GM04504 (cell line): ENCODE measurements at places on chromosomes 13 and 19.

- no peak for DNase-seq
Observed at GRCh38 chr19:7132054-7132453, 62.6 kb downstream of the ZNF557 start.

GRCh38 chr13:84978851-84979250 is 820.4 kb downstream of the SLITRK6 start:
- no peak for DNase-seq

GRCh38 chr19:17234911-17235299 is 8.9 kb downstream of the OCEL1 start:
- no peak for DNase-seq

DNA sequence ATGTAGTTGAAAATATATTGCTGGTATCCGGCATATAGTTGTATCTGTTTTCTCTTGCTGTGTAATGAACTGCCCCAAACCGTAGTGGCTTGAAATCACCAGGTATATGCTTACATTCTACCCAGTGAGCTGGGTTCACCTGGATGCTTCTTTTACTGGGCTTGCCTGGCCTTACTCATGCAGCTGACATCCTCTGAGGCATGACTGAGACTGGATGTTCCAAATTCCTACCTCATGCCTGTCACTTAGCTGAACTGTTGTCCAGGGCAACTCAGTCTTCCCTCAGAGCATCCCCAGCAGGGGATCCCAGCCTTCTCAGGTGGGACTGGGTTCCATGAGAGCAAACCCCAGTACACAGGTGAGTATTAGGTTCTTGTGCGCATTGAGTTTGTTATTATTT is 66.8 kb downstream of the IFT88 start:
- DNase-seq: no peak

DNA sequence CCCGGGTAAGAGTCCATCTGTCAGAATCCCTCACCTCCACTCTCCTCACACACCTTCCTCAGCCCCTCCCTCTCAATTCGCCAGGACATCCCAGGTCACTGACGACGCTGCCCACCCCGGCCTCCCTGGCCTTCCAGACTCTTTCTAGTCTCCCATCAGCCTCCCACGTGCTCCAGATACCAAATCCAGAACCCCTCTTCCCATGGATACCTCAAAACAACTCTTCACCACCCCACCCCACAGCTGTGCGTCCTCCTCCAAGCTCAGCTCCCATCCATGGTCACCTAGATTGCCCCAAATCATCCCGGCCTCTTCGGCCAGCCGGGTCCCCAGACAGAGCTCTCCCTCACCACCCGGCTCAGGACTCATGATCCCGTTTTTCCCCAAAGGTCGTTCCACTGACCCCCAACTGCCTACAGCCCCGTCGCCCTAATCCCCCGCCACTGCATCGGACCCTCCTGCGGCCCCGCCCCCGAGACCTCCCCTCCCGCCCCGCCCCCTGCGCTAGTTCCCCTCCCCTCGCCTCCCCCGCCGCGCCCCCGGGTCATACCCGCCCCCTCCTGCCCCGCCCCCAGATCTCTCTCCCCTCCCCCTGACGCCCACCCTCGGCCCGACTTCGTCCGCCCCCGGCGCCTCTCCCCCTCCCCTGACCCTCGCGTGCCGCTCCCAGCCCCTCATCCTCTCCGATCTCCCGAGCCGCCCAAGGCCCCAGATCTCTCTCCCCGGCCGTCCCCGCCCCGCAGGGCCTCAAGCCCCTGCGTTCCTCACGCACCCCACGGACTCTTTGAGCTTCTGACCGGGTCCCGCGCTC is 546 bp downstream of the UBXN6 start:
- peak; percentile 21 for DNase-seq

- DNase-seq: no peak
Observed at GRCh38 chr13:31385540-31385939, 185.8 kb downstream of the B3GLCT start.

DNA sequence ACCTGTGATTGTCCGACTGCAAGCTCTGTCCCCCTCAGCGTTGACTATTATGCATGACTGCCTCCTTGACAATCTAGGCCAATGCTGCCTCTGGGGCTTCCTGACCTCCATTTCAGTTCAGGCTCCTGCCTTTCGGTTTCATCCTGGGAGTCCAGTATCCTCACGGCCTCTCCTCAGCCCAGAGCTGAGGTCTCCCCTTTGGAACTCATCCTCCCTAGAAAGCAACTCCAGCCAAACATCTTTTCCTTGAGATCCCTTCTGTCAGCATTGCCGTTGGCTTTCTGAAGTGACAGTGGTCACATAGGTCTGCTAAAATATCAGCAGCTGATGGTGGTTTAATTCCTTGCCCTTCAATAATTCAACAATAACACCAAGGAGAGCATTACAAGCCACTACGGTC is 519.1 kb upstream of the NBEA start:
- DNase-seq: no peak

DNA sequence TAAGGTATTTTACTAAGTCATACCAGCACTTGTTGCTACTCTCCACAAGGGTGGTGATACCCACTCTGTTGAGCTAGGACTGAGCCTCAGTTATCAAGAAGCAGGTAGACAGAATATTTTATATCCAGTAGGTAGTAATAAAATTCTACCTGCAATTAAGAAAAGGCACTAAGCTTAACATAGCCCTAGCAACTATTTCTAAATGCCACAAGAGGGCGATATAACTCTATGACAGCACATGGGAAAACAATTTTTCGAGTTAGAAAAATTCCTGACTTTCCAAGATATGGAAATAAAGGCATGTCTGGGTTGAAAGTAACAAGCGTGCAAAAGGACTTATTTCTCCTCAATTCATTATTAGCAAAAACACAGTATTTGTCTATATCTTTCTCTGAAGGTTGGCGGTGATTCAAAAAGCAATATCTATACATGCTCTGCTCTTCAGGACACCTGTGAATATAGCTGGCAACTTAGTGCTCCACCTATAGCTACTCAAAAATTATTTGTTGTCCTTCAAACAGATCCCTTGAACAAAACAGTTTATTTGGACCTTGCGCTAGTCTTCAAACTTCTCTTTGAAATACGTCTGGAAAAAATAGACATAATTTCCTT is 14.7 kb downstream of the CCDC169 start:
- no peak for DNase-seq

GRCh38 chr19:3145909-3146676 is 10.3 kb downstream of the GNA15 start:
- no peak for DNase-seq

DNA sequence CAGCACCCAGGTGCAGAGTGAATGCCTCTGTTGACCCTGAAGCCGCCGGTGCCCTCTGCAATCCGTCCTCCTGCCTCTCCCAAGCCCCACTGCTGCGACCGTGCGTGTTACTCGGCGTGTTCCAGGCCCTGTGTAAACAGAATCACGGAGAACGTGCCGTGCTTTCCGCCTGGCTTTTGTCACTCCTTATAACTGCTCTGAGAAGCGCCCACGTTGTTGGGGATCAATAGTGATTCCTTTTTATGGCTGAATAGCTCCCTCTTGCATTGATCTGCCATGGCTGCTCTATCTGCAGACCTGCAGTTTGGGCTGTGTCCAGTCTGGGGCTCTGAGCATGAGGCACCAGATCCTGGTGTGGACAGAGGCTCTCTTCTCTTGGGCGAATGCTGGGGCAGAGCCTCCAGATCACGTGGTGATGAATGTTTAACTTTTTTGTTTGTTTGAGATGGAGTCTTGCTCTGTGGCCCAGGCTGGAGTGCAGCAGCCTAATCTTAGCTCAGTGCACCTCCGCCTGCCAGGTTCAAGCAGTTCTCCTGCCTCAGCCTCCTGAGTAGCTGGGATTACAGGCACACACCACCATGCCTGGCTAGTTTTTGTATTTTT is 15.8 kb downstream of the ADPRHL1 start:
- DNase-seq: no peak

- DNase-seq: no peak
Observed at GRCh38 chr19:51398096-51398704, 7.8 kb upstream of the C19orf84 start.

GRCh38 chr13:80177327-80177726 is 163.6 kb downstream of the SPRY2 start:
- no peak for DNase-seq

GRCh38 chr13:80376554-80376953 is 35.6 kb upstream of the SPRY2 start:
- DNase-seq: no peak

GRCh38 chr13:79359064-79359463 is 47.0 kb downstream of the RBM26 start:
- DNase-seq: no peak

GRCh38 chr19:35313587-35313986 is 15.4 kb upstream of the CD22 start:
- DNase-seq: no peak

DNA sequence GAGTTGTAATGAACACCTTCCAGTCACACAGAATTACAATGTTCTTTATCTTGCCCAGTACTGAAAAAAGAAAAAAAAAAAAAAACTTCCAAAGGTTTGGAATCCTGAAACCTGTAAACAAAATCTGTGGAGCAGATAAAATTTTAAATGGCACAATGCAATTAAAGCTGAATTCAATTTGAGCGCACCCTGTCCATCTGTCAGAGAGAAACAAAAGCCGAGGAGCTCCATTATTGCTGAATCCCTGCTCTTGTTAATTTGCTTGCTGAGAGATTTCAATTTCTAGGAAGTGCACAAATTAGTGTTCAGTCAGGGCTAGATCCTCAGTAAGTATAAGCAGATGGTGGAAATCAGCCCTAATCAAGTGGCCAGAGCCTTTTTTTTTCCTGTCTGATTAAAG is 65.2 kb downstream of the DACH1 start:
- DNase-seq: no peak

DNA sequence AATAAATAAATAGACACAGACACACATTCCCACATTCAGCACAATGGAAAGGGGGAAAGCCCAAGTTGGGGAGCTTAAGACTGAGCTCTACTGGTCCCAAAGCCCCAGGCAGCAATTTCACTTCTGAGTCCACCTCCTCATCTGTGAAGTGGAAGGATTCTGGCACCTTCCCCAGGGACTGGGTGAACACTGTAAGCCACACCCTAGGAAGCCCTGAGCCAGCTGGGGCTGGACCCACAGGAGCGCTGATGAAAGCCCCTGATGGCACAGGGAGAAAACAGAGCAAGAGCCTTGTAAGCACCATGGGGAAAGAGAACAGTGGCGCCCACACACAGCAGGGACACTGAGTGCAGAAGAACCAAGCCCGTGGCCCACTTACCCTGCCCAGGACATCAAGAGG is 37.8 kb downstream of the EPS15L1 start:
- DNase-seq: no peak

GRCh38 chr13:90552702-90553101 is 794.8 kb upstream of the MIR17HG start:
- no peak for DNase-seq

GRCh38 chr13:28631801-28632200 is 27.1 kb upstream of the POMP start:
- no peak for DNase-seq

DNA sequence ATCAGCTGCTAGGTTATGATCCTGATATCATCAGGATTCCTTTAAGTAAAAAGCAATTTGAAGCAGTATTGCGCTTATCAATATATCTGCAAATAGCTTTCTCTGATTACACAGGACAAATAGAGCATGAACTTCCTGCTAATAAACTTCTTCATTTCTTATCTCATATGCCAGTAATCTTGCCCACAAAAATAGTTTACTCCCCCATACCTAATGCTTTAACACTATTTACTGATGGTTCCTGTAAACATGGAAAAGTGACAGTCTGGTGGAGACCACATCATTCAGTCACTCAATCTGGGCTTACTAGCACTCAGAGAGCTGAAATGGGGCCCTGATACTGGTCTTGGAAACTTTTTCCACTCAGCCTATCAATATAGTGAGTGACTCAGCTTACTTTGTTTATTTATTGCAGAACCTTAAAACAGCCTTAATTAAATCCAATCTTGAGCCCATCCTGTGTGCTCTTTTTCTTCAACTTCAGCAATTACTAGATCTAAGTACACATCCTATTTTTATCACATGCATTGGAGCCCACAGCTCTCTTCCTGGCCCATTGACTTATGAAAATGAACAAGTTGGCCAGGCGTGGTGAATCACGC is 1464.3 kb downstream of the UQCRFS1 start:
- no peak for DNase-seq

- no peak for DNase-seq
Observed at GRCh38 chr19:17778251-17778967, 16.5 kb upstream of the B3GNT3 start.

GRCh38 chr13:100175803-100176182 is 86.9 kb downstream of the PCCA start:
- DNase-seq: no peak

DNA sequence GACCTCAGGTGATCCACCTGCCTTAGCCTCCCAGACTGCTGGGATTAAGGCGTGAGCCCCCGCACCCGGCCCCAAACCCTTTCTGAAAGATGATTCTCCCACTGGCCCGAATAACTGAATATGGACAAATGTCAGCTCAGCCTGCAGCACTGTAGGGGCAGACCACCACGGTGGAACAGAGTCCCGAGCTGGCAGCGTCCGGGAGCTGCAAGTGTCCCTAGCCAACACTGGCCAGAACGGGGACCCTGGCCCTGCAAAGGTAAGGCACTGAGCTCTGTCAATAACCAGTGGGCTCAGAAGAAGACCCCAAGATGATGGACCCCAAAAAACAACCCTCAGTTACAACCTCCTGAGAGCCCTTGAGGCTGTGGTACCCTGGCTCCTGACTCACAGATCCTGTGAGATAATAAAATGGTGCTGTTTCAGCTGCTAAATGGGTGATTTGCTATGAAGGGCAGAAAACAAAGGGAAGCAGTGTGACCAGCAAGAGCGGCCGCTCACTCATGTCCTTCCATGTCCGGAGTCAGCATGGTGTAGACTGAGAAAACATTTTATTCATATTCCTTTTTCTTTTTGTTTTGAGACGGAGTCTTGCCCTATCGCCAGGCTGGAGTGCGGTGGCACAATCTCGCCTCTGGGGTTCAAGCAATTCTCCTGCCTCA is 1.6 kb downstream of the LSM7 start:
- DNase-seq: no peak

DNA sequence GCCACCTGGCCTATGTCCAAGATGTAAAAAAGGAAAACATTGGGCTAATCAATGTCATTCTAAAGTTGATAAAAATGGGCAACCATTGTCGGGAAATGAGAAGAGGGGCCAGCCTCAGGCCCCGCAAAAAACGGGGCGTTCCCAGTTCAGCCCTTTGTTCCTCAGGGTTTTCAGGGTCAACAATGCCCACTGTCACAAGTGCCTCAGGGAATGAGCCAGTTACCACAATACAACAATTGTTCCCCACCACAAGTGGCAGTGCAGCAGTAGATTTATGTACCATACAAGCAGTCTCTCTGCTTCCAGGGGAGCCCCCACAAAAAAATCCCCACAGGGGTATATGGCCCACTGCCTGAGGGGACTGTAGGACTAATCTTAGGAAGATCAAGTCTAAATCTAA is 112.5 kb downstream of the ZNF486 start:
- DNase-seq: no peak

GRCh38 chr19:35993923-35994598 is 927 bp upstream of the SDHAF1 start:
- no peak for DNase-seq
